ENCODE measurements at places on chromosomes 16 and 17. TPM values are rescaled to one million over a fixed set of nuclear protein-coding genes. Genes with fewer than 3 reads are reported as not detected.

- DNase-seq, result no peak
Observed at GRCh38 chr17:17913695-17914332, 58.4 kb downstream of the TOM1L2 start.

GRCh38 chr17:72053036-72053435 is 67.8 kb upstream of the SOX9 start:
- DNase-seq, result no peak

DNA sequence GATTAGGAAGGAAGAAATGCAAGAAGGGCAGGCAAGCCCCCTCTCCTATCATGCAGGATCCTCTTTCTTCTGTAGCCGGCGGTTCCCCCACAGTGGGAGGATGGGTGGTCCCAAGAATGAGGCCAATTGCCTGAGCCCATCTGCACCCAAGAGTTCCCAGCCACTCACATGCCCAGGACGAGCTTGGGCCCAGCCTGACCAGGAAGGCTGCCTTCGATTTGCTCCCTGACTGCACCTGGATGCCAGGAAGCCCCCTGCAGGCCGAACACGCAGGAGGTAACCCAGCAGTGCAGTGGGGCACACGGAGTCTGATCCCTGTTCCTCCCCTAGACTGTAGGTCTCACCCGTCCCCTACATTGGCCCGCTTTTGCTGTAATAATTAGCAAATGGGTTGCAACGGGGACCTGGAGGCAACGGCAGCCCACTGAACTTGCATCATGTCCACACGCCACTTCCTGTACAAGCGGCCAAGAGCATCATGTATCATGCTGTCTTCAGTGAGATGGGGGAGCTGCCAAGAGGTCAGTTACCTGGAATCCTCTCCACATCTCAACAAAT is 67.5 kb downstream of the AMFR start:
- DNase-seq, result no peak

GRCh38 chr17:69523244-69523861 is 108.9 kb downstream of the MAP2K6 start:
- peak; percentile 13 for DNase-seq

- no peak for DNase-seq
Observed at GRCh38 chr17:1957037-1957436, 68.1 kb downstream of the RTN4RL1 start.

DNA sequence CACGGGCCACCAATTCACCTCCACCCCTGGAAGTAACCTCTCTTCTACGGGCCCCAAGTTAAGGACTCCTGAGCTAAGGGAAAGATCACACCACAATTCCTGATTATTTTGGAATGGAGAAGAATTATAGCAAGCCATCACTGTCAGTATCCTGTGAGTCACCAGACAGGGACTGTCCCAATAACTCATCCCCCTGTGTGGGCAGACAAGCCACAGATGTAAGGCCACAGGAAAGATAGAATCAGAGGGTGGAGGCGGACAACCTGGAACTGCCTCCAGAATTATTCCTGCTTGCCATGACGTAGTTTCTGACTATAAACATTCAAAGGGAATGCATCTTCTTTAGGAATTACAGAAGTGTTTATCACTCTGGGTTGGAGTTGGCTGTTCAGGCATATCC is 5.8 kb upstream of the MYO1D start:
- no peak for DNase-seq

GRCh38 chr17:44220213-44221083 is 973 bp upstream of the UBTF start:
- peak; percentile 53 for DNase-seq

DNA sequence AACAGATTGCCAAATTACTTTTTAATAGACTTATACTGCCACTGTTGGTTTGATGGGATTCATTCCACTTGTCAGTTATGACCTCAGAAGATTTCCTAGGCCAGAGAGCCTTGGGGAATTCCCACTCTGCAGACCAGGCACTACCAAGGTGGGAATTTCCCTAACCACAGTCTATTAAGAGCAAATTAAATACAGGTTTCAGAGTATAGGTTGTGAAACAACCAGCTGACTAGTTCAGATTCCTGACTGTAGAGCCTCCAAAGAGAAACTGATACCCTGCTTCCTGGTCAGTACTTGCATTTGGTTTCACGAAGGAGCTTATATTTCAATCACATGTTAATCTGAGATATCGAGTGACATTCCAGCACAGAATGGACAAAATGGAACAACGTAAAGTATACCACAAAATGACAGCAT is 186.5 kb downstream of the STX8 start:
- no peak for DNase-seq

GRCh38 chr17:76446449-76447231 is 6.3 kb downstream of the UBE2O start:
- no peak for DNase-seq

DNA sequence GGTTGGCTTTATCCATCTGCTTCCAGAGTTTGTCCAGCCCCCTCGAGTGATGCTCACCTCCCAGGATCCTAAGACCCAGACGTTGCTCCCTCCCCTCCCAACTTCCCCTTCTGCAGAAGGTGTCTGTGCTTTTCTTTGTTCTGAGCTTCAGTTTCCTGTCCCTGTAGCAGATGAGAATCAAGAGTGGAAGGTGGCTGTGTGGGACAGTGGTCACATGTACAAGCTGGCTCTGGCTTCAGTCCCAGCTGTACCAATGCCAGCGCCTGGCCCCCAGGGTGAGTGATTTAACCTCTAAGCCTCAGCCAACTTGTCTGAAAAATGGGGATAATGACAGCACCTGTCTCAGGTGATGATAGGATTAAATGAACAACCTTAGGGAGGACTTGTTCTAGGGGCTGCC is 7.7 kb downstream of the PRR15L start:
- DNase-seq, result no peak

DNA sequence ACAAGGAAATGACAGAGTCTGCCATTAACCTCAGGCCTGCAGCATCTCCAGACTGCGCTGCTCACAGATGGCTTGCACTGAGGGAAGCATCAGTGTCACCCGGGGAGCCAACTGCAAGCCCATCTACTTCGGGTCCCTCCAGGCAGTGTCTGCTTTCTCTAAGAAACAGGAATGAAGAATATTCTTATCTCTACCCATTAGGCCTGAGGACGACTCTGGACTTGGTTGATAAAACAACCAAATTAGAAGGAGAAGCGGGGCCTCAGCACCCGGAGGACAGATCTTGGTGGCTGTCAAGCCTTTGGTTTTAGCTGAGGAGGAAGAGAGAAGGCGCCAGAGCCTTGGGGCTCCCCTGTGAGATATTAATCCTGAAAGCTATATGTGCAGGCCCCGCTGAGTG is 19.5 kb upstream of the MGAT5B start:
- no peak for DNase-seq

GRCh38 chr17:80588702-80589383 is 44.2 kb downstream of the RPTOR start:
- DNase-seq, result no peak

DNA sequence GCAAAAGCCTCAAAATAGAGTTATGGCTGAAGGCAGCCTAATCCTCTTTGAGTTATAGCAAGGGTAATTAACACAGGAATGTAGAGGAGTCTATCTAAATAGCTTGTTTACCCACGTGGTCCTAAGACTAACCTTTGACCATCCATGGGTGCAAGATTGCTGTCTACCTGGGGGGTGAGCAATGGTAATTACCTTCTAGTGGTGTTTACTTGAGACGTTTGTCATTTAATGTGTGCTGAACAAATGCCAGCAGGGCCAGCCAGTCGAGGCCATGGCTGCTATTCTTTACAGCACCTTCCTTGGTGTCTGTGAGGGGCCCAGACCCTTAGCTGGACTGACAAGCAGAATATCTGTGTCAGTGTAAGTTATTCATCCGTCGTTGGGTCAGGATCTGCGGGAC is 13.9 kb upstream of the PRPSAP1 start:
- DNase-seq, result no peak

- no peak for DNase-seq
Observed at GRCh38 chr16:51938861-51939260, 608.1 kb downstream of the TOX3 start.

The IL34 gene
- 0.32 TPM for polyA plus RNA-seq

The KLHL10 gene
- polyA plus RNA-seq, result 0.06 TPM

The NT5M gene
- polyA plus RNA-seq, result 5.4 TPM

The ACSM2B gene
- 0.88 TPM for polyA plus RNA-seq

The TPSAB1 gene
- not detected for polyA plus RNA-seq

The MYH1 gene
- polyA plus RNA-seq, result not detected

The WNT9B gene
- 0.13 TPM for polyA plus RNA-seq

The KRTAP9-8 gene
- polyA plus RNA-seq, result not detected

The TNP2 gene
- not detected for polyA plus RNA-seq

The EIF4A3 gene
- polyA plus RNA-seq, result 78.7 TPM

The PNMT gene
- 2.0 TPM for polyA plus RNA-seq

All from left lung (tissue), 14 donors.